HCT116 (cell line): ENCODE measurements at places on chromosomes 11 and 22.

GRCh38 chr11:105468154-105468553 is 141.7 kb upstream of the GRIA4 start:
- peaks cover 6% of the 10 kb centered on the region for H3K4me1 ChIP-seq
- no peaks in the 10 kb centered on the region for H3K36me3 ChIP-seq

DNA sequence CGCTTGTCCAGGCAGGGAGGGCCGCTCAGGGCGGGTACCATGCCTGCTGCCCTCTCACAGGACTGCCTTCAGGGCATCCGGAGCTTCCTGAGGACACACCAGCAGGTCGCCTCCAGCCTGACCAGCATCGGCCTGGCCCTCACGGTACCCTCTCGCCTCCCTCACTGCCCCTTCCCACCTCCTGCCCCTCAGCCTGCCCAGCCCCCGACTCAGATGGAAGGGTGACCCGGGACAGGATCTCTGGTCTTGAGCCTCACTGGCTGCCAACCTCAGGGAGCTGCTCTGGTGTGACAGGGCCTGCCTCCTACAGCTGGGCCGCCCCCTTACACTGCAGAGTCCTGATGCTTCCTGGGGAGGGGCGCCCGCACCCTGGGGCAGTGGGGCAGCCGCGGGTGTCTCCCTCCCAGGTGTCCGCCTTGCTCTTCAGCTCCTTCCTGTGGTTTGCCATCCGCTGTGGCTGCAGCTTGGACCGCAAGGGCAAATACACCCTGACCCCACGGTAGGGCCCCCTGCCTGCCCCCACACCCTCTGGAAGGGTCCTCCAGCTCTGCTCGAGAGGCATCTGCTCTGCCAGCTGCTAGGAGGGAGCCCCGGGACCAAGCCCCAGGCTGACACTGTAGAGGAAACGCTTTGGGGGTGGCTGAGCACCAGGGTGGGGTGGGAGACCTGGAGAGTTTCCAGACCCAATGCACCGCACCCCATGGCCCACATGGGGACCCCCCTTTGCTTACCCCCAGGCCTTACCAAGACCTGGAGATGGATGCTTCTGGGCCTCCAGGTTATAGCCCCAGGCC is 14.6 kb downstream of the TSPAN32 start:
- no peaks in the 10 kb centered on the region; the same call in none of the 2 replicates for H3K4me1 ChIP-seq
- H3K27ac ChIP-seq, result no peak overlapping the region
- no peak overlapping the region for H3K4me3 ChIP-seq
- H3K36me3 ChIP-seq, result no peaks in the 10 kb centered on the region
- no peak for DNase-seq
- H3K27me3 ChIP-seq, result 0 out of 2 replicates have a peak, but pooled peaks cover under 1% of the 10 kb centered on the region

DNA sequence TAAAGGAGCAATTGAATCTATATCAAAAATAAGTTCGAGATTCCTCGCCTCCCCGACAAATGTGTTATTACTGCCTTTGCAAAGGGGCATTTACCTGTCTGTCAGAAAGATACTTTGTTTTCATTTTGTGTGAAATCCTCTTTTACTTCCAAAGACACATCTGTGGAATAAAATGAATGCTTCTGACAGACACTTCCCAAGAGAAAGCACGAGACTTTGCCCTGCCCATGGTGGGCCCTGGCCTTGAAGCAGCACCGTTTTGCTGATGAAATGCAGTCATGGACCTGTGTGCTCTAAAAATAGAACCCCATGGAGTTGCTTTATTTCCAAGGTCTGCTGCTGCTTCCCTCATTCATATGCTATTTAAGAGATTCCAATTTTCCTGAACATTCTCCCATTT is 85.9 kb upstream of the USP47 start:
- H3K36me3 ChIP-seq, result no peaks in the 10 kb centered on the region
- no peak overlapping the region for H3K4me3 ChIP-seq
- no peak for DNase-seq
- no peak overlapping the region for H3K27ac ChIP-seq
- H3K27me3 ChIP-seq, result no peaks in the 10 kb centered on the region

GRCh38 chr22:42676059-42676607 is 26.9 kb upstream of the CYB5R3 start:
- no peaks in the 10 kb centered on the region for H3K27me3 ChIP-seq
- H3K4me1 ChIP-seq, result peaks cover 20% of the 10 kb centered on the region
- no peaks in the 10 kb centered on the region for H3K36me3 ChIP-seq
- DNase-seq, result no peak
- no peak overlapping the region for H3K27ac ChIP-seq
- H3K4me3 ChIP-seq, result no peak overlapping the region

DNA sequence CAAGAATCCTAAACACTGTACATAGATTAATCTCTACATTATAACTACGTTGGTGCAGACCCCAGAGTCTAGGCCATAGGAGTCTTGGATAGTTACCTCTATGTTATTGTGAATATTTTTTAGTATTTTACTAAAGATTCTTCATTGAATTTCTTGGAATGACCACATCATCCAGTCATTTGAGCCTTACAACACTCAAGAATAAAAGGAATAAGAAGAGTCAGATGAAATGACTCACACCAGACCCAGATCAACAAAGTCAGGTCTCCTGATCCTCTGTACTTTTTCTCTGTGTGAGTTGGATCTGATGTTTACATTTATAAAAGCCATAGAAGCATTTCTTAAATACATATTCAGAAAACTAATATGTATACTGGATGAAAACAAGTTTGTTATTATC is 179.2 kb upstream of the ARHGAP20 start:
- no peak overlapping the region for H3K4me3 ChIP-seq
- no peak for DNase-seq
- no peak overlapping the region for H3K27ac ChIP-seq
- no peaks in the 10 kb centered on the region for H3K27me3 ChIP-seq
- H3K4me1 ChIP-seq, result no peaks in the 10 kb centered on the region

DNA sequence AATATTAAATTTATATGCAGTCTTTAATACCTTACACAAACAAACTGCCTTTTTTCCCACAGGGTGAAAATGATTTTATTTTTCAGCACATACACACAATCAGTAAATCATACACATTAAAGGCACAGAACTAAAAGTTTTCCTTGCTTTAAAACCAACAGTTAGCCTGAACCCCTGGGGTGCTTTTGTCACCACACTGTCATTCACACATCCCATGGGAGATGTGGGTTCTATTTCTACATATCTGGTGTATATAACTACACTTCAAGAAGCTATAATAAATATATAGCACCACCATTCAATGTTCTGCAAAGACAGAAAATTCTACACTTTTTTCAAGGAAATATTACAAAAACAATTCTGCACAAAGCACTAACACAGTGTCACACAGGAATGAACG is 197.0 kb downstream of the GUCY1A2 start:
- H3K36me3 ChIP-seq, result no peaks in the 10 kb centered on the region
- no peaks in the 10 kb centered on the region for H3K27me3 ChIP-seq
- H3K4me3 ChIP-seq, result no peak overlapping the region
- no peak overlapping the region for H3K27ac ChIP-seq
